ENCODE measurements at places on chromosomes 2 and 18. TPM values are rescaled to one million over a fixed set of nuclear protein-coding genes. Genes with fewer than 3 reads are reported as not detected.

DNA sequence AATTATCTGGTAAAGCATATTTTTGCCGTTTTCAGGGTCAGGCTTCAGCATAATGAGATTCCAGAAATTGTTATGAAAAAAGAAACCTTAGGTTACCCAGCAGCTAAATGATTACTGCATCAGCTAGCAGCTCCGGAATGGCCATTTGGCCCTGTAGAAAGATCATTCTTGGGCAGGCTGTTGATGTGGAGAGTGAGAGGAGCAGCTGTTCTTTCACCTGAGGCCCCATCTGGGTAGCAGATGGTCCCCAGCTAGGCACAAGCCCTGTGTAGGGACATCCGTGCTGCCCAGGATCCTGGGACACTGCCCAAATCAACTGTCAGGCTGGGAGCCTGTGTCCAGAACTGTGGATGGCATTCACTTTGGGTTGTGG is 61.8 kb downstream of the NEDD4L start:
- no peak for DNase-seq

GRCh38 chr2:112691881-112692281 is 28.9 kb upstream of the NT5DC4 start:
- DNase-seq = no peak

Gene ECEL1
- not detected for total RNA-seq

GRCh38 chr2:231008131-231008530 is 12.2 kb downstream of the SPATA3 start:
- no peak for DNase-seq

DNA sequence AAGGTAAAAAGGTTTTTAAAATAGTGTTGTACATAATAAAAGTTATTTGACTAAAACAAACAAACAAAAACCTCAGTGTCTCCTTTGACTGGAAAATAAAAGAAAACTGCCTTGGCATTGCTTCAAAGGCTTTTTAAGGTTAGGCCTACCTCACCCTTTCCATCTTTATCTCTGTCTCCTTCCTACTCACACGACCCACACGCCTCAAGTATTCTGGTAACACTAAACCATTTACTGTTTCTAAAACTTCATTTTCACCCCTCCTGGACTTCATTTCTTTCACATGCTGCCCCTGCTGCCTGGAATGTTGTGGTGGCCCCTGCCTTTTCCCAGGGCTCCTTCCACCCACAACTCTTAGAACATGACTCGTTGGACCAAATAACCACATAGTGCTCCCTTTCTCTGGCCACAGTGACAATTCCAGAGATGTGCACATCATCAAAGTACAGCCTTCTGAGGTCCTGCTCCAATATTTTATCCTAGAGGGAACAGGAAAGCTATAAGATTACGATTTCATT is 54.0 kb downstream of the ERBB4 start:
- DNase-seq = no peak

Gene OTOF
- total RNA-seq = not detected

GRCh38 chr2:157792335-157793052 is 83.6 kb downstream of the ACVR1 start:
- no peak for DNase-seq

DNA sequence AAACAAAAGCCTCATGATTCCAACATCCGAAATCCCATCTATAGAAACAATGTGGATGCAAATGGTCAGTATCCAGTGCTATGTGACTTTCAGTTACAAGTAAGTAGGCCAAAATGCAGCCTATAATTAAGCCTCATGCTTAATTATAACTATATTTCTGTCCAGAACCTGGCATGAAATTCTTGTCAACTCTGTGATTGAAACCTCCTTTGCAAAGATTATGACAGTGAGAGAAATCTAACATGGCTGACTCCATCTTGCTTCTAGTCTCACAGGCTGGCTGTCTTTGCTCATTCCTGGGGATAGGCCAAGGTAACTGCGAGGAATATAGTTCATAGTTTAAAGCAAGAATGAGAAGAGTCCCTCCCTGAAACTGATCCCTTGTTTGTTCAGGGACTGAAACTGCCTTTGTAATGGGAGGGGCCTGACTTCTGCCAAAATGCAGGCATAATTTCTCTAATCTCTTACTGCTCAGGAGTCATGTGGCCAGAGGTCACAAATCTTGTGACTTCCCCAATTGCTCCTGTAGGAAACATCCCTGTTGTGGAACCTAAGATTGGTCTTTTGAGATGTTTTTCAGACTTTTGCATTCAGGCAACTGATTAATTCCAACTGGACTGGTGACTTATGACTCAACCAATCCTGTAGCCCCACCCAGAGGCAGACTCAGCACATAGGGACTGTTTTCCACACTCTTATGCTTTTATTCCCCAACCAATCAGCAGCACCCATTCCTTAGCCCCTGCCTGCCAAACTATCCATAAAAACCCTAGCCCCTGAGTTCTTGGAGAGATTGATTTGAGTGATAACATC is 84.5 kb upstream of the TLK1 start:
- DNase-seq = no peak

DNA sequence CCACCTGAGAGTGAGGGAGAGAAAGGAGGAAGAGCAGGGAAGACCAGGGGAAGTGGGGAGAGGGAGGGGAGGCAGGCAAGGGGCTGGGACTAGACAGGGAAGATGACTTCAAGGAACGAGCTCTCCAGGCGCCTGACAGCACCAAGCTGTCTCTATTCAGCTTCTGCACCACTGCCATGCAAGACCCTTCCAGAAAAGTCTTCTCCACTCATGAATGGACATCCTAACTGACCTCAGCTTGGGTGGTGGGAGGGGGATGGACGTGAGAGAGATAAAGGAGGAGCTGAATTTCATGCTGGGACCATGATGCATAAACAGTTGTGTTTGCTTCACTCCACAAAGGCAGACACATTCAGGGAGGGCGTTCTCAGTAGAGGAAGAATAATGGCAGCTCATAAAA is 206.4 kb upstream of the ARL4C start:
- DNase-seq = no peak

DNA sequence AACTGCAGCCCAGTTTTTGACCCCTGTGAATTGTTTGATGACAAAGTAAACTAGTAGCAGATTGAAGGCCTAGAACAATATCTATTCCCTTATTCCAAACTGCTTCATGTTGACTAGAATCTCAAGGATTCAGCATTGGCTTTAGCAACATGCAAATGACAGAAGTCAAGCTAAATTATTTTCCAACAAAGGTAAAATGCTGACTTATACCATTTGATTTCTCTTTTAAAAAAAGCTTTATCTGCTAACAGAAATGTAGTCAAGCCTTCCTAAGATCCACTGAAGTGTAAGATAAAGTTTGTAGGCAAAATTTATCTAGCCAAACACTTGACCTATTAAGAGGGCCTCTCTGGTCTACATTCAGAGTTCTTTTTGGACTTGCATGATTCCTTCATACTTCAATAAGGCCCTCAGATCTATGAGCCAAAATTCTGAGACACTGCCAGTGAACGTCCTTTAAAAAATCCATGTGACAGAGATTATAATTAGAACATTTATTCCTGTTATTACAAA is 9.5 kb upstream of the CYBRD1 start:
- DNase-seq = no peak

Gene CHRNA1
- total RNA-seq = not detected

Gene RAD51AP2
- 0.26 TPM for total RNA-seq

- peak; percentile 71 for DNase-seq
These were observed 19.4 kb downstream of the THAP4 start for GRCh38 chr2:241617431-241618154.

Gene TANC1
- 55.7 TPM for total RNA-seq

GRCh38 chr2:832635-833034 is 118.0 kb upstream of the SNTG2 start:
- no peak for DNase-seq

Gene IL36RN
- total RNA-seq = not detected

GRCh38 chr2:29615183-29615582 is 306.2 kb downstream of the ALK start:
- no peak for DNase-seq

DNA sequence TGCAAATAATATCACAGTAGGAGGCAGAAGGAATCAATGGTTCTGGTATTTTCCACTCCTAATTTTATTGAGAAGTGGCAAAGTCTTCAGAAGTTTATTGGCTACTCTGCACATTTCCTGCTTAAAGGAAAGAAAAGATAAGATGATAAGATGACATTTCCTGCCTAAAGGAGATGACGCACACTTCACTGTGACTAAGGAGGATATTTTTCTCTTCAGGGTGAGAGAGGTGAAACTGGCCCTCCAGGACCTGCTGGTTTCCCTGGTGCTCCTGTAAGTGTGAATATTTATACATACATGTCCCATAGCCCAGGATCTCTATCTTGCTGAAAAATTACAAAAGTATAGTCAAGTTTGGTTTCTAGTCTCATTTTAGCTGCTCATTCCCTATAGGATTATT is 27.9 kb downstream of the COL3A1 start:
- DNase-seq = no peak

- no peak for DNase-seq
These were observed 602 bp downstream of the SNX17 start for GRCh38 chr2:27370816-27371620.

DNA sequence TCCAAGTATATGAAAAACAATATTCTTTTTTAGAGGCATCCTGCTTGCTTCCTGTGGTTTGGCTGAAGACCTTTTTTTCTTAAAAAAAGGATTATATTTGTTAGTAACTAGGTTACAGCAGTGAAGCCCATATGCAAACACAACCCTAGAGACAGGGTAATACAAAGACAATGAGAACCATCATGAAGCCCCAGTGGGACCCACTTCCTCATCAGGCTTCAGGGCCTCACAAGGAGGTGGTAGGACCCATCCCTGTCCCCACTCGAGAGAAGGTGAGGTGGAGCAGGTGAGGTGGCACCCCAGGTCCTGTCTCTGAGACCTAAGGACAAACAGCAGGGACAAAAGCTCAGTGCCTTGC is 80.3 kb downstream of the EDAR start:
- no peak for DNase-seq

GRCh38 chr2:96665083-96665569 is 22.6 kb downstream of the FER1L5 start:
- no peak for DNase-seq

Gene FSIP2
- total RNA-seq = 0.33 TPM

GRCh38 chr2:72871880-72872279 is 15.3 kb upstream of the SPR start:
- DNase-seq = no peak

- no peak for DNase-seq
These were observed 32.4 kb upstream of the SLC3A1 start for GRCh38 chr2:44242904-44243303.

DNA sequence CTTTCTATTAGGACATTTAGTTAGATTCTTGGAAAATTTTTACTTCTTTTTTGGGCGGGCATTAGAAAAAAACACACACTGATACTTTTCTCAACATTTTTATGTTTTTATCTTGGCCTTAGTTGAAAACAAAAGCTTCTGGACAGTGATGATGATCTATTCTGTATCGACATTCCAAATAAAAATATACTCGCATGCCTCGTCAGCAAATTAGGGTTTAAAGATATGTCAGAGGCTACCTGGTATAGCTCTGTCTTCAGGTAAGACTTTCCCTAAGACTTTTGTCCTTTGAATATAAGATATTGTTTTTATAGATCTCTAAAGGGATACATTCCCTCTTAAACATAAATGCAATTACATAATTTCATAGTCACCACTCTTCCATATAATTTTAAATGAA is 816.8 kb downstream of the LRP1B start:
- DNase-seq = no peak

GRCh38 chr2:235698028-235698427 is 204.2 kb downstream of the AGAP1 start:
- DNase-seq = no peak

Gene TANK
- 26.4 TPM for total RNA-seq

DNA sequence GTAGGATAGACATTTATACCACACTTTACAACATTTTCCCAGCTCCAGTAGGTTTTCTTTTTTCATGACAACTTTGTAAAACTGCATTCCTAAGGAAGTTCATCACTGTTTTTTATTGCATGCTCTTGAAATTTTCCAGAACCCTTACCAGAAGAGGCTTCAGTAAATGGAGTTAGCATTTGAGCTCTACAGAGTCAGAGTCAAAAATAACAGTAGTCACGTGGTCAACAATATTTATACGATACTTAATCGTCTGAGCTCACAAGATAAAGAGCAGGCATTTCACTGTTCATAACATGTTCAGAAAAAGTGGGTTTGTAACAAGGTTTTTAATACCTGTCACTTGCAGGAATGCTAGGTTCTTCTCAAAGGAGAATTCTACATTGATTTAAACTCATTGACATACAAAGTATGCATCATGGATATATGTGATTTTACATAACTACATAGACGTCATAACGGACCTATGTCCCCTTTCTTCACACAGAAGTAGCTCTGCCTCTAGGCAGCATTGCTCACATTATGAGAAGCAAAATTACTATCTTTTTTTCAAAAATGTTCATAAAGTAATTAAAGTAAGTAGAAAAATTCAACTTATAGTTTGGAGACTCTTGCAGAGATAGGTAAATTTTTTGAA is 187.0 kb upstream of the COL3A1 start:
- DNase-seq = no peak

GRCh38 chr2:10863837-10864236 is 47.9 kb upstream of the KCNF1 start:
- DNase-seq = peak; percentile 58

Gene NDUFV2
- 314 TPM for total RNA-seq

DNA sequence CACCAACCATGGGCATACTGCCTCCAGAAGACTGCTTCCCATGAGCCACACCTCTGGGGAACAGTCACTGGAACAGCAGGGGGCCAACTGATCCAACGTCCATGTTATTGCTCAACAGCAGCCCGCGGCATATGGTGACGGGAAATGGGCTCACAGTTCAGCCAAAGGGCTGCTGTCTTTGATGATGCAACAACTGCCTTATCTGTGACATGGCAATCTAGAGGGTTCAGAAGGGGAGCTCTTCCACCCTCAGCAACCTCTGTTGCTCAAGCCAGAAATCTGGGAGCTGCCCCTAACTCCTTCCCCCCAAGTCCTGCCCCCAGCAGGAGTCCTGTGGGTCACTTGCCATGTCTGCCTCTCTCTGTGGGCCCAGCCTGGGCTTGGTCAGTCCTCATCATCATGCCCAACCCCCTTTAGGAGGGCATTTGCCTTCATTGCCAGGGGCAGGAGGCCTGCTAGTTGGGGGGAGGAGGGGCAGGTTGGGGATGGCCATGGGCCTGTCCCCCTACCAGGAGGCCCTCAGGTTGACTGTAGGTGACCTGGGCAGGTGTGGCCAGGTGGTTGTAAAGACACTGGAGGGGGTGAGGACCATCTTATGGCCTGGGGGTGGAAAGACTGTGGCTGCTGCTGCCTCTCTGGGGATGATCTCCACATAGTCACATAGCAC is 212.9 kb downstream of the CYP26B1 start:
- peak; percentile 82 for DNase-seq

Gene CHN1
- total RNA-seq = 8.9 TPM

- no peak for DNase-seq
These were observed 24.8 kb upstream of the TFCP2L1 start for GRCh38 chr2:121309801-121310200.

- no peak for DNase-seq
These were observed 108.4 kb downstream of the CAMKMT start for GRCh38 chr2:44470151-44470550.

- DNase-seq = peak; percentile 63
These were observed 135.8 kb downstream of the TCF4 start for GRCh38 chr18:55452123-55452611.

GRCh38 chr2:27655155-27655951 is 8.1 kb downstream of the SUPT7L start:
- DNase-seq = no peak
